ENCODE measurements at places on chromosomes 2 and 18.

GRCh38 chr18:62713651-62714247, 1.6 kb upstream of the PHLPP1 start:
- DNase-seq = peak; percentile 44

DNA sequence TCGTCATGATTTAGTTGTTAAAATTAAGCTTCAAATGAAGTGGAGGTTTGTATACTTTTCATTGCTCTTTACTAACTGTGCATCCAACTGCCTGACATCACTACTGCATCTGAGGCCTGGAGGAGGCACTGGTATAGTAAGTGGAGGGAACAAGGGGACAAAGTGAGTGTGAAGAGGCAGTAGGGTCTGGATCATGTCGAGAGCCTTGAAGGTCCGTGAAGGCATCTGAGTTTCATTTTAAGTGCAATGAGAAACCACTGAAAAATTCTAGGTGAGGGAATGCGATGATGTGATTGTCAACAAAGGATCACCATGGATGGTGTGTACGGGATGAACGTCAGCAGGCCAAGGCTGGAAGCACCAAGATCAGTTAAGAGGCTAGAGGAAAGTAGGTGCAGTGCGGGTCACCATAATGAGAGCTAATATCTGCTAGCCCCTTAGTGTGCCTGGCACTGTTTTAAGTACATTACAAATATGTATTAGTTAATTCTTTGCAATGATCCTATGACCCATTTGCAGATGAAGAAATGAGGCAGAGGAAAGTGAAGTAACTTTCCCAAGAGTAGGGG, 96.1 kb downstream of the CABYR start:
- DNase-seq = no peak

DNA sequence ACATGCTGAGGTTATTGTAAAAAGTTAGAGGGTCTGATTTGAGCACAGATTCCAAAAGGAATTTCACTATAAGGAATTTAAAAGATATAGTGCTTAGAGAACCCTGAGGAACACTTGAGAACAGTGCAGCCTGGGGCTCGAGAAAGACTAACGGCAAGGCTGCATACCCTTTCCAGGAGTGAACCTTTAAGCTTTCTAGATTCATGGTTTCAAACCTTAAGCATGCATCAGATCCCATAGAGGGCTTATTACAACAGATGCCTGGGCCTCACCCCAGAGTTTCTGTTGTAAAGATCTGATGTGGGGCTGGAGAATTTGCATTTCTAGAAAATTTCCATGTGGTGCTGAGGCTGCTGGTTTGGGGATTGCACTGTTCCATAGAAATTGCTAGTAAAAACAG, 90.5 kb upstream of the IL1R2 start:
- no peak for DNase-seq

DNA sequence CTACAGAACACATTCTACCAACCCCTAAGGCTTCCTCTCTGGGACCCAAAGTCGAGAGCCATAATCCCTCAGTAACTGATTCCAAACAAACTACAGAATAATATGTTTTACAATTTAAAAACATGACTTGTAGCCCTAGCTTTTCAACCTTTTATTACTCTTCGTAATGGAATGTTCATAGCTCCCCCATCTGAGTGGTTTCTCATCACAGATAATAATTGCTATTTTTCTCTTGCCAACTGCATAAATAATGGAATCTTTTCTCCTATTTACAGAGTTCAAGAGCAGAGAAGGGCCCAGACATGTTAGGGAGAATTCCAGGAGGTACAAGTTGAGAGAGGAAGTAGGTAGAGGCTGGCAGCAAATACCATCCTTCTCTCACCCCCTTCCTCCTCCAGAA, 59.9 kb upstream of the CERS6 start:
- DNase-seq = no peak

- no peak for DNase-seq
Observed at GRCh38 chr2:44774826-44775492, 166.5 kb upstream of the SIX3 start.

DNA sequence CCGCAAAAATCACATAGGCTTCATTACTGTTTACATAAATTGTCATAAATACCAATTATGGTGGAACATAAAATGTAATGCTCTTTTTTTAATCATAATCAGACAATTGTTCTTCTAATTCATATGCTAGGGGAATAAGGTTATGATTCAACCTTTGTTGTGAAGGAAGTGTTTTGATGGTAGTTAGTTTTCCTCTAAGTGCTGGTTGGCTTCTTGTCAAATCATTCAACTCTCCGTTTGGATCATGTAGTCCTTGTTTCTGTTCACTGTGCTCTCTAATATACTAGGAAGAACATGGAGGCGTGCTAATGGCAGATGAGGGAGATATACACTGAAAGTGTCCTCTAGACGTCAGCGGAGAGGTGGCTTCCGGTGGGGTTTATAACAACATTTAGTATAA, 1938.0 kb upstream of the PIK3C3 start:
- DNase-seq = no peak

All from mesendoderm (in vitro differentiated cells).